Hippocampal formation (tissue), 2 donors: ENCODE measurements at places on chromosomes 16 and 17.

- DNase-seq, result no peak
These were observed 12.9 kb downstream of the ITGAX start for GRCh38 chr16:31367853-31368252.

- no peak for DNase-seq
These were observed 65.8 kb upstream of the RPH3AL start for GRCh38 chr17:418421-418751.

GRCh38 chr17:33989361-33990148 lies 265.5 kb upstream of the CCL2 start:
- no peak for DNase-seq

GRCh38 chr16:86205521-86206245 lies 304.6 kb upstream of the FOXF1 start:
- DNase-seq, result no peak

- peak; percentile 69 for DNase-seq
These were observed 106.6 kb downstream of the AMFR start for GRCh38 chr16:56318827-56319140.

DNA sequence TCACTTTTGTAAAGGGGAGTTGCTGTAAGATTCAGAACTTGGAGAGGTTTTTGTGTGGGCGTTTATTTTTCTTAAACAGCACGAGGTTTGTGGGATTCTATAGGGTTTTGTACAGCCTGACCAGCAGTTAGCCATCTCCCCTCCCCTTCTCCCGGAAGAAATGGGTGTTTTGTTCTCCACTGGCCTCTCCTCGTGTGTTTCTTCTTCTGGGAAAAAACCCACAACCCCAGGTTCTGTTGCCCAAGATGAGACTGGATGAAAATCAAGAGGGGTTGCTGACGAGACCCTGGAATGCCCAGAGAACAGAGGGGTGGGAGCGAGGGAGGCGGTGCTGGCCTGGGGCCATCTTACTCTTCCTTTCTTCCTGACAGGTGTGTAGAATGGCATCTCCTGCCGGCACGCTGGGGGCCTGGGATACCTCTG lies 186.1 kb downstream of the MSI2 start:
- no peak for DNase-seq

GRCh38 chr17:7137171-7137943 lies 22.7 kb upstream of the ASGR2 start:
- DNase-seq, result no peak

DNA sequence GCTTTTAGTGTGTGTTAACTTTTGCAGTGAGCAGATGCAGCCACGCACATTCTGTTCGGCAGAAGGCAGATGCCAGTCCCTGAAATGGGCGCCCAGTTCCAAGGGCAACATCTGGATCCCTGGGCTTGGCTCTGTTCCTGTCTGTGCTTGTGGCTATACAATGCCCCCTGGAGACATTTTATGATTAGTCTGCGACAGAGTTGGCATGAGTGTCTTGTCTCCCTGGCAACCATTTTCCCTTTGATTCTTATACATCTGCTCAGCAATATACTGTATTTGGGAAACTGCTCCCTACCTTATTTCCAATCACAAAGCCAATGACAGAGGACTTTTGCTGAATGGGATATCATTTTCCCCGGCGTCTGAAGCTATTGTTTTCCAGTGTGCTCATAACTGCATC lies 1629.5 kb upstream of the GOT2 start:
- DNase-seq, result no peak

- DNase-seq, result no peak
These were observed 6.0 kb downstream of the NDEL1 start for GRCh38 chr17:8441690-8442089.

GRCh38 chr17:9115214-9116191 lies 94.2 kb downstream of the NTN1 start:
- DNase-seq, result no peak

- peak; percentile 86 for DNase-seq
These were observed 802 bp upstream of the TOB1 start for GRCh38 chr17:50866950-50867362.

DNA sequence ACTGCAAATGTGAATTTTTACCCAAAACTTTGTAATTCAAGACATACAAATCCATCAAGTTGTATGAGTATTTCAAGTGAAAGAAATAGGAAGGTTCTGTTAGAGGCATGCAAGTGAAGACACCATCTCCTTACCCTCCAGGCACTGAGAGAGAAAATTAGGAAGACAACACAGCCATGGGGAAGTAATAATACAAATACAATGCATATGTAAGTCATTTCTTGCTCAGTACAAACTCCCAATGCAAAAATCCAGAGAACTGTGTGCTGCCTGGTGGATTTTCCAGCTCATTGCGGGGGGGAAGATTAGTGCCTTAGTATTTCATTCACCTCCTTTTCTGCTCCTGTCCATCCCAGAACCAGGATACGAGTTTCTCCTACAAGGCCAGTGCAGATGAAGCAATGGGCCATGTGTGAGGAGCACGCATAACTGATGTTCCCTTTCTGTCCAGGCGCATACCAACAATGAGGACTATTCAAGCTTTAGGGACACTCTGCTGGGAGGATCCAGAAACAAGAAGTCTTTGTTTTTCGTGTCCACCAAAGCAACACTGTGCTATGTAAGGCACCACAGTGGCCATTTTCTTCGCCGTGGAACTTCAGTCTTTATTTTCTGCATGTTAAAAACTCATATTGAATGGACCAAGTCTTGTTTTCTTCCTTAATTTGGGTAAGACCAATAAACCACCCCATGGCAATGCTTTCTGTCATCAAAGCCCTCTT lies 143.7 kb upstream of the RCVRN start:
- DNase-seq, result peak; percentile 95

GRCh38 chr17:44785921-44786320 lies 27.1 kb downstream of the ADAM11 start:
- no peak for DNase-seq

DNA sequence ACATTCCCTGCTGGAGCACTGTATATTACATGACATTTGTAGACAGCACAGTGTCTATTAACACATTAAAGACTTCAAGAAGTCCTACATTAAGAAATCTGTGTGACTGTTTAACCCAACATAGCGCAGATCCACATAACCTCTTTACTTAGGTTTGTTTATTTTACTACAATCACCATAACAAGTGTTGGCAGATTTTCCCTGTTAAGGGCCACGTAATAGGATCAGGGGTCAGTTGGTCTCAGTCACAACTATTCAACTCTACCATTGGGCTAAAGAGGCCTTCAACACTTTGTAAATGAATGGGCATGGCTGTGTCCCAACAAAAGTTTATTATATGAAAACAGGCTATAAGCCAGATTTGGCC lies 51.3 kb upstream of the ADORA2B start:
- DNase-seq, result no peak

- DNase-seq, result no peak
These were observed 17.7 kb upstream of the SMURF2 start for GRCh38 chr17:64679710-64680216.

GRCh38 chr16:85129876-85130704 lies 17.8 kb upstream of the CIBAR2 start:
- no peak for DNase-seq

- DNase-seq, result no peak
These were observed 20.6 kb downstream of the NTAN1 start for GRCh38 chr16:15035163-15035729.

- no peak for DNase-seq
These were observed 20.4 kb upstream of the TFAP4 start for GRCh38 chr16:4293181-4293716.

GRCh38 chr17:75531721-75532072 lies 6.2 kb downstream of the LLGL2 start:
- DNase-seq, result no peak

DNA sequence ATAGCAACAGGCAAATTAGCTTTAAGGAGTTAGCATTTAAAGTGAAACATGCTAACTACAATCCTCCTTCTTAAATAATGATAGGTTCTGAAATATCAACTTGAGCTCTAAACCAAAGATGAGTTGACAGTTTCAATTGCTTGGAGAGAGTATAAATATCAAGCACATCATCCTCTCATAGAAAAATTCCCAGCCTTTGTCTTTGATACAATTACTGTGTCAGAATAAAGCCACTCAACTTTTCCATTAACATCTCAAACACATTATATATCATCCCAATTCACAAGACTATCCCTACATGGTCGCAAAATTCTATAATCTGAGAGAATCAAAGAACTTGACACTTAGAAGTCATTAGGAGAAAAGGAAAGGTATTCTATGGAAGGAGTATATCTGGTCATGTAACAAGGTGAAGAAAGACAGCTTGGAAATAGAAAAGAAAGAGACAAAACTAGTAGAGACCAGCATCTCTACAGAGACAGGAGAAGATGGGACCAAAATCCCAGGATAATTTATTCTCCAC lies 189.8 kb downstream of the CEP112 start:
- no peak for DNase-seq

- DNase-seq, result no peak
These were observed 446.0 kb upstream of the GOT2 start for GRCh38 chr16:59180083-59180476.

GRCh38 chr17:28511858-28512461 lies 5.8 kb downstream of the FOXN1 start:
- DNase-seq, result no peak

GRCh38 chr17:73338050-73338521 lies 26.3 kb upstream of the CDC42EP4 start:
- DNase-seq, result no peak

- DNase-seq, result no peak
These were observed 3.0 kb downstream of the SREBF1 start for GRCh38 chr17:17833658-17834357.

GRCh38 chr17:45257115-45257514 lies 4.8 kb downstream of the SPATA32 start:
- no peak for DNase-seq

GRCh38 chr17:17994271-17995069 lies 21.8 kb downstream of the DRC3 start:
- DNase-seq, result no peak

GRCh38 chr16:79687249-79688130 lies 87.0 kb upstream of the MAF start:
- no peak for DNase-seq

DNA sequence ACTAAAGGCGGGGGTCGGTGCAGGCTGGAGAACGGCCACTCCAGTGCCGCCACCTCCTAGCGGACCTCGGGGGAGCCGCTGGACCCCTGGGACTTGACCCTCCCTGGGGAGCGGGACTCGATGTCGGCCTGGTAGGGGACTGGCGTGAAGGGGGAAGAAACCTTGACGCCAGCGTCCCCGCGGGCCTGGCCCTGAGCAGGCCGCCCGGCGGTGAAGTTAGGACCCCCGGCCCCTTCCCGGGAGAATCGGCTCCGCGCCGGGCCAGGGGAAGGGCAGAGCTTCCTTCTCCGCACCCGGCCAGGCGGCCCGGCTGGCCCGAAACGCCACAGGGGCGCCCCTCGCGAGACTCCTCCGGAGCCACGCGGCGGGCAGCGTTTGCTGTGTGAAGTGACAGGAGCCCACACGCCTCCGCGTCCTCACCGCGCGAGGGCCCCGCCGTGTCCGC lies 389 bp downstream of the DUS1L start:
- DNase-seq, result no peak

DNA sequence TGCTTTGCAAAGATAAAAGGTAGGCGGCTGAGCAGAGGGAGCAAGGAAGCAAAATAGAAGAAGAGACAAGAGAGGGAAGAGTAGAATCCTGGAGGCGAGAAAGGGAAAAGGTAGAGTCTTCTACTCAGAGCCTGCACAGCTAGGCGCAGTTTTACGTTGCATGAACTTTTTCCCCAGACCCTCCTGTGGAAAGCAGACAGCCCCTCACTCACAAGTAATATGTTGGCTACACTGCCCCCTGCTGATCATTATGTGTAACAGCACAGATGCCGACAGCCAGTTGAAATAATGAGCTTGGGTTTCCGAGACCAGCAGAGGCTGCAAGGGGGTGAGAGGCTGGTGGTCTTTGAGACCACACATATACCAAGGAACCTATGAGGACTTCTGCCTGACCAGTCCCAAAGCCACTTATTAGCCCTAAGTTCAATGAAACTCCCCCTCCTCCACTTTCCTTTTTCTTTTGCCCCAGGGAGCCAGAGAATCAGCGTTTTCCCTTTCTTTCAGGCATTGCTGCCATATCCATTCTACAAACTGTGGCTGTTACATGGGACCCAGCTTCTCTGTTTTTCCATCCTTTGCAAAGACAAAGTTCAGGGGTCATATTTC lies 22.5 kb upstream of the CMTR2 start:
- DNase-seq, result no peak

DNA sequence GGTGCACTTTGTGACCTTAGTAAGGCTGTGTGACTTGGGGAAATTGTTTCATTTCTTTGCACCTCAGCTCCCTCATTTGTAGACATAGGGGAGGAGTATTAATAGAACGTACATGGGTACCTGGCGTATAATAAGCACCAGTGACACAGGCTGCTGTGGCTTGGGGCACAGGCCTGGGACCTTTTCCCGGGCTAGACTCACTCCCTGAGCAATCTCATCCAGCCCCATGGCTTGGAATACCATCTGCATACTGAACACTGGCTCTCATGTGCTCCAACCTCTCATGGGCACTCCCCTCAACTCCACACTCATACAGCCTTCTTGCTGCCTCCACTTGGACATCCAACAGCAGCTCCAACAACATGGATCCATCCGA lies 41.0 kb upstream of the MRPS23 start:
- no peak for DNase-seq
